ENCODE measurements at places on chromosomes 5 and 9.

GRCh38 chr9:128073253-128073886 lies 5.3 kb downstream of the SLC25A25 start:
- DNase-seq: no peak

DNA sequence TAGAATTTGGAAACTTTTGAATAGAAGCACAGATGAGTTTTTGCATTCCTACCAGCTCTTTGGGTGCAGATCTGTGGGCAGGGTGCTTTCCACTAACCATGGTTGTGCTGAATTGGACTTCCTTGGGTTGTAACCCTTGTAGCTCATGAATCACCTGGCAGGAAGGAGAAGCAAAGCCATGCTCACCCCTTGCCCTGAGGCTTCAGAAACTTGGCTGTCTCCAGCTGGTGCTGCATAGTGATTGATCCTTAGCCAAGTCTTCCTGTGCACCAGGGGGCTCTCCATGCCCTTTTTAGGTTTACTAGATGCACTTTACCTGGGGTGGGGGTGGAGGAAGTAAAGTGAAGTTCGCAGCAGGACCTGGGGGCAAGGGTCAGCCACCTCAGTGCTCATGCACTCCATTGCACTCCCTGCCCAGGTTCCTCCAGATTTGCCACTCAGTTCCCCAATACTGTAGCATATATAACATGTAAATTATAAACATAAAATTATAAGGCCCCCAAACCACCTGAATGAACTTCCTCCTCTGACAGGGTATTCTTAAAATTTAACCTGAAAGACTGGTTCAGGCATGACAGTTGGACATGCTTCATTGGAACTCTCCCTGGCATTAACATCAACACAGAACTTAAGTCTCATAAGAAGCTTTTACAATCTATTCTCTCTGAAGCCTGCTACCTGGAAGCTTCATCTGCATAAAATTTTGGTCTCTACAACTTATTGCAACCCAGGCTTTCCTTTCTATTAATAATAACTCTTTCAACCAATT lies 25.8 kb upstream of the IFNA14 start:
- no peak for DNase-seq

- DNase-seq: no peak
Measured at GRCh38 chr5:119966028-119966427, 336.7 kb downstream of the FAM170A start.

DNA sequence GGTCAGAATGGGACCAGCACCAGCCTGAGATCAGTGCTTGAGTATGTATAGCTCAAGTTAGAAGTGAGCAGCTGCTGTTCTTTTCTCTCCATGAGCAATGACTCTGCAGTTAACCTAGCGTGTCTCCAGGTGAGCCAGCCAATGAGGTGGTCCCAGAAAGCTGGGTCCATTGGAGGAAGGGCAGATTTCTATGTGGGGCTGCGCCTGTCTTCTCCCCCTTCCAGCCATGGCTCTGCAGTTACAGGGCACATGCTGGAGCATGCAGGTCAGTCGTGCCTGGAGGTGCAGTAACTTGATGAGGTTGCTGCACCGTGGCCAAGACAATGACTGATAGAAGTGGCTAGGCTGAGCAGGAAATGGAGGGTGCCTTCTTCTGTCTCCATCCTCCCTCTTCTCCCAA lies 29.6 kb upstream of the CXCL14 start:
- no peak for DNase-seq

GRCh38 chr9:135222881-135223760 lies 135.7 kb downstream of the OLFM1 start:
- DNase-seq: no peak

DNA sequence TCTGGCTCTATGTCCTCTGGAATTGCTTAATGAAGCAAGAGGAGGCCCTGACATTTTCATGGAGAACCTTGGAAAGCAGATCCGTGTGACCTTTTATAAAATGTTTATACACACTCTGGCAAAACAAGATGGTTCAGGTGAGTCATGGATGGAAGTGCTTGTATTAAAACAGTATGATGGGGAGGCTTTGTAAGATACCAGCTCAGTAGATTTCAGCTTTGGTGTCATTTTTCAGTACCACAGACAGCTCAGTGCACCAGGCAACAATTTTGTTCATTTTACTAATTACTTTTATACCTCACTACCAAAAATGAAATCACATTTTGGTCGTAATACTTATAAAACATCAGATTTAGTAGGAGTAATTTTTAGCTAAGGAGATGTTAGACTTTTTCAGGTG lies 5.2 kb downstream of the KCNN2 start:
- DNase-seq: no peak

Measured in NCI-H2081 (cell line).